ENCODE measurements at places on chromosomes 11 and 22.

GRCh38 chr11:17927041-17927440 lies 85.8 kb downstream of the SERGEF start:
- no peak for DNase-seq

- no peak for DNase-seq
Observed at GRCh38 chr11:23113887-23114216, 253.6 kb upstream of the CCDC179 start.

GRCh38 chr11:72637198-72637597 lies 37.0 kb downstream of the PDE2A start:
- no peak for DNase-seq

DNA sequence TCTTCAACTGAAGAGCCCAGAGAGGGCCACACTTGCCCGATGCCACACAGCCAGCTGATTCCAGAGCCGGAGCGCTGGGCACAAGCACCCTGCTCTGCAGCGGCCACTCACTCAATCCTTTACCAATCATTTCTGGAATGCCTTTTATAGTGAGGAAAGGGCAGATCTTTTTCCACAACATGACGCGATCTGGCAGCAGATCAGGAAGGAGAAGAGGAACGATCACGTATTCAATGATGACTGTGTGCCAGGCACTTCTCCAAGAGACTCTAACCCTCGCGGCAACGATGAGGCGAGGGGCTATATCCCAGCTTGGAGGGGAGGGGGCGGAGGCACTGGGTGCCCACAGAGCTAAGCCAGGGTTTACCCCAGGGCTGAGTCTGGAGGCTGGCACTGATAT lies 56.3 kb upstream of the TCF20 start:
- DNase-seq: no peak

GRCh38 chr22:31579835-31580242 lies 82.2 kb downstream of the PISD start:
- DNase-seq: no peak

DNA sequence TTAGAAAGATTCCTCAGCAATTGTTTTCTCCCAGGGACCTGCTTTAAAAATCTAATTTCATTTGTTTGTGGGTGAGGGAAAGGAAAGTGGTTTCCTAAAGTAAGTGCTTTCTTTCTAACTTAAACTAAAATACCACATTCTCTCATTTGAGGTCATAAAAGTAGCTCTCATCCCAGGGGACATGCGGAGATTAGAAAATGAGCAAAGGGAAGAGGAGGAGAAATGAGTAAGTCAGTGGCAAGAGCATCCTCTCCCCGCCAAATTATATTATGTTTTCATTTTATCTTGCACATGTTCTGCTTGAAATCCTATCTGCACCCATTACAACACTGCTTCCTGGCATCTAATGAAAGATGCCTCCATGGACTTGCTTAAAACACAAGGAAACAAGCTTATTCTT lies 191.4 kb downstream of the ARHGAP42 start:
- no peak for DNase-seq

DNA sequence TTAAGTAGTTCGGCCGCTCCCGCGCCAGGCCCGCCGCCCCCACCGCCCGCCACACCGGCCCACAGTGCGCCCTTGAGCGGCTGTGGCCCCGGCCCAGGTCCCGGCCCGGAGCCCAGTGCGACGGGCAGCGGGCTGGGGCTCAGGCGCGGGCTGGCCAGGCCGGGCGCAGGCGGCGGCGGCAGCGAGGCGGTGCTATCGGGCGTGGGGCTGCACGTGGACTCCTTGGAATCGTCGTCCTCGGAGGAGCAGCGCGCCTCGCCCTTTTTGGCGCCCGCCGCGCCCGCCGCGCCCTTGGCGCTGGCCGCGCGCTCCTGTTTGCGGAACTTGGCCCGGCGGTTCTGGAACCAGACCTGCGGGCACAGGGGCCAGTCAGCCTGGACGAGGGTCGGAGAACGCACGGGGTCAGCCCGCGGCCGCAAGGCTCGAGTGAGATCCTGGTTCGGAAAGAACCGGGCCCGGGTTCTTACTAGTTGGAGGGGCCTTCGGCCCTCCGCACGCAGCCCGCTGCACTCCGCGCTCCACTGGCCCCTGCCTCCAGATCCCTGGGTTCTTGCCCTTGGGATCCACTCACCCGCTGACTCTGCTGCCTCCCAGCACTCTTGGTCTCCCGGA lies 4.0 kb downstream of the PHOX2A start:
- DNase-seq: no peak

DNA sequence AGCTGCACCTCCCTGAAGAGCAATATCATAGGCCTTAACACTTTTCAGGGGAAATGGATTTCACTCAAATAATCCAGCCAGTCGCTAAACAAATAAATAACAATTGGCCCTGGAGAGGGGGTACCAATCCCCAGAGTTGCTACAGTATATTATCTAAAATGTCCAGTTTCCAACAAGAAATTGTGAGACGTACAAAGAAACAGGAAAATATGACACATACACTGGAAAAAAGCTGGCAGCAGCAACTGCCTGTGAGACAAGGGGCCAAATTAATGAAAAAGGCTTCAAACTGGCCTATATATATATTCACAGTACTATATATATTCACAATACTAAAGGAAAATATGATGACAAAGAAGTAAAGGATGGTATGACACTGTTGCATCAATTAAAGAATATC lies 4.0 kb downstream of the NF2 start:
- no peak for DNase-seq

DNA sequence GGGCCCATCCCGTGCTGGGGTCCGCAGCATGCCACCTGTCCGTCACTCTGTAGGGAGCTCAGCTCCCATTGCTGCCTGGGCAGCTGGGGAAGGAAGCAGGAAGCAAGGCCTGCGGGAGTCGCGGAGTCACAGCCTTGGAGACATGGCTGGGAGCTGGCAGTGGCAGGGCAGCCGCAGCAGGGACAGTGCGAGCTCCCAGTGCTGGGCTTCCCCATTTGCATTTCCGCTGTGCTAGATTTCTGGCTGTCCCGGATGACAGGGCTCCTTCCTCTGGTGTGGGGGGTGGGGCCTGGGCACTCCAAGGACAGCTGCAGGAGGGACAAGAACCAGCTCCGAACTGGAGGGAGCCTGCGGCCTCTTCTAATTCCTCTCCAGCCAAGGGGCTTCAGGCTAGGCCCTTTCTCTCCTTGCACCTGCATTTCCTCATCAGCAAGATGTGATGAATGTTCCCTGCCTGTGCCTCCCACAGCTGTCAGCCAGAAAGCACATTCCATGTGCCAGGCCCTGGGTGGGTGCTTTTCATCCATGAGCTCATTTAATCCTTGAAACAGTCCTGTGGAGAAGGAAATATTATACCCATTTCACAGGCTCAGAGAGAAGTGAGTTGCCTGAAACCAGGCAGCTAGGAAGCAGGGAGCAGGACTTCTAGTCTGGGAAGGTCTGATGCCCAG lies 48.0 kb downstream of the MYO7A start:
- no peak for DNase-seq

- DNase-seq: no peak
Observed at GRCh38 chr11:17353821-17354600, 2.4 kb downstream of the NCR3LG1 start.

DNA sequence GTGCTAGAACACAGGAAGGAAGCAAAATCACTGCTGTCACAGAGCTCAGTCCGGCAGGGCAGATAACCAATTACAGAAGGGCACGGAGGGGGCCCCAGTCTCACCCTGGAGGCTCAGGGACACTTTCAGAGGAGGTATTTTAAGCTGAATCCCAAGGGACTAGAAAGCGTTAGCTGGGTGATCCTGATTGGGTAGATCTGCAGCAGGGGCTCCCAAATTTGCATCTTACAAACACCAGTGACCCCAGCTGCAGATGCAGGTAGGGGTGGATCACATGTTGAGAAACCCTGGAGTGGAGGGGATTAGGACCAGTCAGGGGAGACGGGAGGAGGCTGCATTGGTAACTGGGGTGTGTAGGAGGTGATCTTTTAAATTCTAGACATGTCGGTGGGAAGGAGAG lies 91.4 kb downstream of the CSNK2A3 start:
- no peak for DNase-seq

DNA sequence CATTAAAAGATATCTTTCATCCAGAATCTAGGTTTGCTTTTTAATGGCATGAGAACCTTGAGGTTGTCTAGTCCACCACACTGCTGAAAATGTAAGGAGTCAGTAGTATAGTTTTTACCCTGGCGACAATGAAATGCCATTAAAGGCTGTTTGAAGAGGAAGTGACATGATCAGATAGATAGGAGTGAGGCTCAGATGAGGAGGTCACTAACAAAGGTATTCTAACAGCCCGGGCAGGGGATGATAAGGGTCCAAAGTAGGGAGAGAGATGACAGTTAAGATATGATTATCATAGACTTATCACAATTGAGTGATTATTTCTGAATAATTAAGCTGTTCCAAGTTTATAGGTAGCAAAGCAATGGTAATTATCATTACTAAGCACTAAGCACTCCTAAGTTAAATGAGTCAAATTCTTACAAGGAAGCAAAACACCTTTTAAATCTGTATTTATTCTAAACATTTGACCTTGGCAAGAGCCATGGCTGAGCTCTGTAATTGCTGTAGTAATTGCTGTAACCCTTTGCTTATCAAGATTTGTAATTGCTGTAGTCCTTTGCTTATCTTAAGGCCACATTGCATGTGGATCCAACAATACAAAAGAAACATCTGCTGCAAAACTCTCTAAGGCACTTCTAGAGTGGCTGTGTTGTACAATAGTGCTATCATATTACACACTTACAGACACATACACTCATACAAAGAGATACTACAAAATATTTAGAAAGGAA lies 92.6 kb downstream of the ENTHD1 start:
- no peak for DNase-seq

DNA sequence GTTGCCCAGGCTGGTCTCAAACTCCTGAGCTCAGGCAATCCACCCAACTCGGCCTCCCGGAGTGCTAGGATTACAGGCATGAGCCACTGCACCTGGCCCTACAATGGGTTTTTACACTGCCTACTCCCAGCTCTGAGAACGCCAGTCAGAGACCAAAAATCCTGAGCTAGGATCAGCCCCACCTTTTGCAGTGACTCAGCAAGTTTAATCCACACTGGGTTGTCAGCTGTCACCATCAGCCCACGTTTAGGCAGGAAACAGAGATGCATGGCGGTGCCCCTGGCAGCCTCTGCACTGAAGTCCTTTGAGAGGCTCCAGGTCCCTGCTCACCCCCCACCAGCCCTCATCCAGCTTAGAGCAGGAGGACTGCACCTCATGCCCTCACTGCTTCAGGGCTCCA lies 117.6 kb downstream of the ARHGAP8 start:
- DNase-seq: peak; percentile 6

DNA sequence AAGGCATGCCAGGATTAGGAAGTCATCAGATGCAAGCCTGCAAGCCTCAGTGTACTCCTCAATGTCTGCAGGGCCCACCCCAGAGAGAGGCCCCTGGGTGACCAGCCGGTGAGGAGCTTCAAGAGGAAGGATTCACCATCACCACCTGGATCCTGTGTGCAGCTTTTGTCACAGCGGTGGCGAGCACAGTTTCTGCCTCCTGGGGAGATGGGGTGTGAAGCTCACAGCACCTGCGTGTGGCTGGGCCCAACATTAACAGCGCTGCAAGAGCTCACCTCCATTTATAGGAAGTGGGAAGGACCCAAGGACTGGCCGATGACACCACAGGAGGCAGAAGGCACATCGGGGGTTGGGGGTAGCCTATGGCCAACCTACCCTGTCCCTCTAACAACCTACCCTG lies 235.3 kb downstream of the CTTN start:
- no peak for DNase-seq

DNA sequence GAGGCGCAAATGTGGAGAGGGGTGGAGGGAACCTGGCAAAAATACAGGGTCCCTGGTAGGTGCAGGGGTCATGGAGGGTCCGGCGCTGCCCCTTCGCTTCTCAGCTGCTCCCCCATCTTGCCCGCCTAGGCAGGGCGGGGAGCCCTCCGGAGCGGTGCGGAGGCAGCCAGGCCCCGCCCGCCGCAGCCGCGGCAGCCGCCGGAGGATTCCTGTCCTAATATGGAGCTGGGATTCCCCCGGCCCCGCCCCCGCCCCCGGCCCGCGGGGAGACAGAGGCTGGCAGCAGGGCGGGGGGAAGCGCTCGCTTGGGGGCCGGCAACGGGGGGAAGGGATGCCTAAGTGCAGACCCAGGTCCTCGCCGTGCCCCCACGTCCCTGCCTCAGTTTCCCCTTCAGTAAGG lies 1.0 kb upstream of the NPAS4 start:
- DNase-seq: peak; percentile 15

DNA sequence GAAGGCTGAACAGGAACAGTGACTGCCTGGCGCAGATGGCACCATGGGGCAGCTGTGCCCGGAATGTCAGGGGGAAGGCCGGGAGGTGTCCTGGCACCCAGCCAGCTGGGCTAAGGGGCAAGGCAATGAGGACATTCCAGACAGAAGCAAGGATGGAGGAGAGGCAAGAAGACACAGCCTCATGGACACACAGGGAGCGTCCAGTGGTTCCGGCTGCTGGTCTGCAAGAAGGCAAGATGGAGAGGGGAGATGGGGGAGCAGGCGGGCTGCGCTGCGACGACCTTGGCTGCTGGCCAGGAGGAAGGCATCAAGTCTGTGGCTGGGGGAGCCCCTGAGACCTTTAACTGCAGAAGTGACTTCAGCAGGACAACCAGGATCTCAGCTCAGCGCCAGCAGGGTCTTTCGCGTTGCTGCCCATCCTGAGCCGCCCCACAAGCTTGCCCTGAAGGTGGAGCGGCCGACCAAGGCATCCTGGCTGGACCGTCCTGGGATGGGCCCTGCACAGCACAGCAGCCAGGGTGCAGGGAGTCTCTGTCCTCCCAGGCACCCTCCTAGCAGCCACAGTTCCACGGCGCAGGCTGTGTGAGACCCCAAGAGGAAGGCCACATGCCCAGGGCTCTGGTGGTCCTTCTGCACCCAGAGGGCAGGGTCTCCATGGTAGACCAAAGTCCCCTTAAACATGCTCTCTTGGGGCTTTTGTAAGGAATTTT lies 531.7 kb downstream of the BRD1 start:
- no peak for DNase-seq

Data from activated CD4-positive, alpha-beta T cell treated with anti-CD3 and anti-CD28 coated beads for 48 hours (primary cell).